ENCODE measurements at places on chromosomes 11 and 22.
A peak's percentile ranks its signal among the peaks of the same experiment; 100 is the strongest.

DNA sequence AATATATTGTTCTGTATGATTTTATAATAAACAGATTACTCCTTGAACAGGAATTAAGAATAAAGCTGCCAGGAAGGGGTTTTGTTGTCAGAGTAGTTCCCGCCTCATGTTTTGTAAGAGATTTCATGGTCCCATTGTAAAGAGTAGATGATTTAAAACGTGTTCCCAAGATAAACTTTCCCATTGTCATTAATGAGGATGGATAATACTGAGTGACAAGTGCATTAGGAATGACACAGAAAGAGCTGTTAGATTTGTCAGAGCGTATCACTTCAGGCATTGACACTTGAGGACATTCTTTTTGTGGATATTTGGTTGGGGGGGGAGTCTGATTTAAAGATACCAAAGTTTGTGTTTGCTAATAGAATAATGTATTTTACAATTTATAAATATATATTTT lies 147.0 kb downstream of the PAX6 start:
- DNase-seq, result no peak

GRCh38 chr11:35365395-35365794 lies 54.0 kb downstream of the SLC1A2 start:
- no peak for DNase-seq

GRCh38 chr11:84947970-84948580 lies 679.1 kb downstream of the DLG2 start:
- DNase-seq, result no peak

DNA sequence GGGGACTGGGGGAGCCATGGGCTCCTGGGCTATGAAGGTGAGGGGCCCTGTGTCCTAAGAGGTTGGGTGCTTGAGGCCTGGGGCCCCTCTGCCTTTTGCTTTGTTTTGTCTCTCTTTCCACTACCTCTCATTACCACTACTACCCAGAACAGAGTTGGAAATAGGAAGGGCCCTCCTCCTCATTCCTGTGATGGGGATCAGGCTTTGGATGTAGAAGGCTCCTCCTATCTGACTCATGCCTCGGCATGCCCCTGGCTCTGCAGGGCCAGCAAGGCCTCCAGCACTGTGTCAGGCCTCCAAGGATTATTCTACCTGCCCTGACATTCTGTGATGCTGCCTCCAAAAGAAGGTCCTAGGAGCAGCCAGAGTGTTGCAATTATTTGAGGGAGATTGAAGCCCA lies 766 bp downstream of the IZUMO1R start:
- no peak for DNase-seq

DNA sequence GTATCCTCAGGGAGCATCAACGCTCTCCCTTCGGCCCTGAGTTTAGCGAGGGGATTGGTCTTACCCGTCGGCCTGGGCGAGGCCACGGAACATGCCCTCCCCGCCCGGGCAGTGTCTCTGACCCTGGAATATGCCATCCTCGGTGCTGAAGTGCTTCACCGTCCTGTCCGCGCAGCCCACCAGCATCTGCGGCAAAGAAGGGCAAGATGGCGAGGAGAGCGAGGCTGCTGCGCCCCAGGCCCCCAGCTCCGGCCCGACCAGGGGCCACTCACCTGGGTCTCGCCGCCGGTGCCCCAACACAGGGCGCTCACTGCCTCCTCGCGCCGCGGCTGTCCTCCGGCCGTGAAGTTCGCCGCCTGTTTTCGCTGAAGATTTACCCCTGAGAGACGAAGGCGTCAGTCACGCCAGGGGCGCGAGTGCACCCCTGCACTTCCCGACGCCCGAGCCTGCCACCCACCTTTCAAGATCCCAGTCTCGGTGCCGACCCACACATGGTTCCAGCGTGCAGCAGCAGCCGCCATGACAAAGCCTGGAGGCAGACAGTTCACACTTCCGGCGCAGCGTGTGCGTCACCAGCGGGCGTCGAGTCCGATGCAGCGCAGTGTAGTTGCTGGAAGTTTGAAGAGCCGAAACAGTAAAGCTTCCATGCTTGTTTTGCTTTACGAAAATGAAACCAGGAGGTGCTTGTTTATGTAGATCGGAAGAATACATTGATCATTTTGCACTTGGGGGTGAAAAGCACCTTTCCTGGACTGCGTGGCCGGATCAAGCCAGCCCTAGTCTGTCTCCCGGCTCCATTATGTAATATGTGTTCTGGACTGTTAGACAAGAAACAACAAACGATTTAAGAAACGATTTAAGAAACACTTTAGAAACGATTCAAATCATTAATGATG lies at the start of gene WDR74:
TSS of gene WDR74 (minus strand) at position 541 of the 896 bp plus-strand sequence. CDS start at position 521, 20 bp downstream.
- DNase-seq, result peak; percentile 97

GRCh38 chr22:17878941-17879340 lies 104.7 kb upstream of the BID start:
- no peak for DNase-seq

Data from GM12865 (cell line).